ENCODE measurements at places on chromosomes 6 and 20. TPM values are rescaled to one million over a fixed set of nuclear protein-coding genes. Genes with fewer than 3 reads are reported as not detected.

The CRISP2 gene
- polyA plus RNA-seq = not detected

The FNDC1 gene
- polyA plus RNA-seq = 0.06 TPM

The HDGFL1 gene
- polyA plus RNA-seq = not detected

The TTPAL gene
- polyA plus RNA-seq = 15.1 TPM

The CST4 gene
- not detected for polyA plus RNA-seq

DNA sequence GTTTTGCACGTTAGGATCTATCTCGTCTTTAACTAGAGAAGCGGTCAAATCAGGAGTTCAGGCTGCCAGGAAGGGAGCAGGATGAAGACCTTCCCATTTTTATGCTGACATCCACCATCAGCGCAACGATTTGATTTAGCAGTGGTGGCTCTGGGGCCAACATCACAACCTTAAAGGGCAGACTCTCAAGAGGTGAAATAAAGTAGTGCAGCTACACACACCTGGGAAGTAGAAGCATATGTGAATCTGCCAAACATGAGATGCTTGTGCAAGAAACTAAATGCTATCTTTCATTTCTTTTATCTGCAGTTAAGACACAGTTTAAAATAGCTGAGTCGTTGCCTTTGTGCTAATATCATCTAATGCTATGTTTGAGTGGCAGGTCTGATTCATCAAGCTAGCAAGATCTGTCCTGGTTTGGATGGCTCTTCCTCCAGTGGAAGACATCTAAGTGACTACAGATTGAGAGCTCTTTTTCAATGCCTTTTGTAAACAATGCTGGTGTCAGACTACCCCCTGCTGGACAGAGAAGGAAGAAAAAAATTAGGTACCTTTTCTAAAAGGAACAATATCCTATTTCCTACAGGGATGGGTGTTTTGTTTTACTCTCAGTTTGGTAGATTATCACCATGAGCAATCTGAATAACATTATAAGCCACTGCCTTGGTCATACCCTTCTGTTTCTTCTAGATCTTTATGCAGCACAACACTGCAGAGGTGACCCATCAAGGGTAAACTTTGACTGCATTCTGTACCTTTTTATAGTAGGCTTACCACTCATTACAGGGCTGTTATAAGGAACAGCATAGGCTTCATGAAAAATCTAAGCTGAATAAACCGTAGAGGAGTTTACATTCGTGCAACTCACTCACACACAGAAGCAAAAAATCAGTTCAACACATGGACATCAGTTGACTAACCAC, 171.6 kb upstream of the FBXL4 start:
- H3K27ac ChIP-seq = no peak overlapping the region
- H3K4me1 ChIP-seq = peaks cover 5% of the 10 kb centered on the region
- no peak overlapping the region for H3K4me3 ChIP-seq
- H3K36me3 ChIP-seq = no peaks in the 10 kb centered on the region

DNA sequence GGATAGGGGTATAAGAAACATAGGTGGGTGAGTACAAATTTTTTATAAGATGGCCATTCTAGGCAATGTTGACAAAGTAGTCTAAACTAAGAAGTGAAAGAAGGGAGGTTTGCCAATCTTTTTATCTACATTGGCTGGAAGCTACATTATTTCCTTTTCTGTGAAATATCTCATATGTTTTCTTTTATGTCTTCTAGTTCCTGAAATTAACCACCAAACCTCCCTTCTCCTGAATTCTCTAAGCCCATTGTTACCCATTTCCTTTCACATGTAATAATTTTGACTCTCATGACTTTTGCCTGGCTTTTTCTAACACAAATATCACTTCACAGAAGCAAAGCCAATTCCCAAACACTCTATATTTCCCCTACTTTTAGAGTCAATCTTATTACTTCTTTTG, 496.2 kb upstream of the JAG1 start:
- no peaks in the 10 kb centered on the region for H3K36me3 ChIP-seq
- no peaks in the 10 kb centered on the region for H3K27me3 ChIP-seq
- H3K27ac ChIP-seq = no peak overlapping the region

DNA sequence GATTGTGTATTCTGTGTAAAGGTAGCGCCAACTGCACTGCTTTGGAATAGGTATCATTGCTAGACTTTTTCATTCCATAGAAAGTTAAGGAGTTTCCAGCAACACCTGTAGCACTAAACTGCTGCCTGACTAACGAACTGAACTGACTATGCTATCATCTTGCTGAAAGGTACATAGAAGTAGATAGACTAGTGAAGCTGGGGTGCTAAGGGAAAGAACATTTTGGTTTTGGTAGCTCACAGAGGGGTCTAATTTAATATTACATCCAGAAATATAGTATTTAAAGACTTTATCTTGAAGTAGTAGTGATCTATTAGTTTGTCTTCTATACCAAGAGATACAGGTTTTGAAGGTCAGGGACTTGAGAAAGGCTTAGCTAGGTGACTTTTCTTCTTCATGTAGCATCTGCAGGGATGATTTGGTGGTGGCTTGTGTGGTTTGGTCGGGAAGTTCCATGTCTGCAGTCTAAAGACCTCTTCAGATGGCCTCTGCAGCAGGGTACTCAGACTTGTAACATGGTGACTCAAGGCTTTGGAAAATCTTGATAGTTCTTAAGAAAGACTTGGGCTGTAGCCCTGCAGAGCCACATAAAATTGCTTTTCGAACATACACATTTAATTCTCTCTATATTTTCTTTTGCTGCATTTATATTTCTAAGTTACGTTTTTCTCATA, 10.2 kb downstream of the SENP6 start:
- H3K4me1 ChIP-seq = no peaks in the 10 kb centered on the region
- H3K27ac ChIP-seq = no peak overlapping the region
- H3K36me3 ChIP-seq = no peaks in the 10 kb centered on the region
- no peak for DNase-seq
- H3K27me3 ChIP-seq = no peaks in the 10 kb centered on the region

DNA sequence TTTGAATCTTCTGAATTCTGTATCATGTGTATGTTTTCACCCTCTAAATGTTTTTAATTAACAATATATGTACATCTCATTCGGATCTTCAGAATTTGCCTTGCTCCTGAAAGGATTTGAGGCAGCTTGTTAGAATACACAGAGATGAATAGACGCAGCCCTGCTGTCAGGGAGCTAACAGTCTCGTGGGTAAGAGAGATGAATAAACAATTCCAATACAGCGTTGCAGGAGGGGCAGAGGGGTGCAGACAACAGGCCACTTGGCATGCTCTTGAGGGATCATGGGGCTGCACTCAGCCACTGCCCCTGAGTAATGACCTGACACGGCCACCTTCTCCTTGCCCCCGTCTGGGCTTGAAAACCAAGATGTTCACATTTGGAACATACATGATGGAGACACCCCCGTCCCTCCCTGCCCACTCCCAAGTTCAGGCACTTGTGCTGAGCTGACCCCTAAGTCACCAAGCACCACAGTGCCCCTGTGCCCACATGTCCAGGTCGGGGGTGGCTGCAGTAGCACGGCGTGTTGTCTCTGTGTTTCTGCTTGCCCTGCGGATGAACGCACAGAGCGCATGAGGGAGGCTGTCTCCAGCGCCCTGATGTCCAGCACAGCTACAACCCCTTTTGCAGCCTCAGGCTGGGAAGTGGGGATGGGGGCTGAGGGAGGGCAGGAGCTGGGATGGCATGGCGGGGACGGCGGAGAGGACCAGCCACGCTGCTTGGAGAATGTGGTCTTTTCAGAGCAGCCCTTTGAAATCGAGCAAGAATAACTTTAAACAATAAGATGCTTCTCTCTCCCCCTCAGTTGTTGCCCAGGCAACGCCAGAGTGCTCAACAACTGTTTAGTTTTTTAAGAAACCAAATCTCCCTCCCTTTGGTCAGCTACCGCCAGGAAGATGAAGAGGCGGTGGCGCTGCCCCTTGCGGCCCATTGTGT, 33.0 kb upstream of the CDH22 start:
- no peaks in the 10 kb centered on the region for H3K36me3 ChIP-seq
- no peak overlapping the region for H3K4me3 ChIP-seq
- H3K27ac ChIP-seq = no peak overlapping the region
- peaks cover 8% of the 10 kb centered on the region for H3K4me1 ChIP-seq
- H3K27me3 ChIP-seq = peaks cover 31% of the 10 kb centered on the region
- no peak for DNase-seq

- no peaks in the 10 kb centered on the region for H3K36me3 ChIP-seq
- H3K27me3 ChIP-seq = no peaks in the 10 kb centered on the region
- DNase-seq = no peak
- no peak overlapping the region for H3K27ac ChIP-seq
- H3K4me1 ChIP-seq = no peaks in the 10 kb centered on the region
- no peak overlapping the region for H3K4me3 ChIP-seq
Observed at GRCh38 chr6:96469312-96469711, 52.3 kb upstream of the UFL1 start.

DNA sequence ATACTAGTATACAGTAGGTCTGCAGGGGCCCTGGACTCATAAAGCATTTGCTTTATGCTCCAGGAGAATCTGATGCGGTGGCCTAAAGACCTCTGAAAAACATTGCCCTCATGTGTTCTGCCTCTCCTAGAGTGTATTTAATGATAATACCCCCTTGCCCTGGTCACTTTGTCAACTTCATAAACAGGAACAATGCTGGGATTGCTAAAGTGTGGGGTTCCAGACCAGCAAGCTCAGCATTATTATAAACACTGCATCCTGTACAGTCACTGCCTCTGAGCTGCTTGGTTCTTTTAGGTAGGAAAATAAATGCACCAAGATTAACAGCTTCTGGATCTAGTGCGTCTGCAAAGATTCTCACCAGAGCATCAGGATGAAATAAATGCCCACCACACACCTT, 12.2 kb downstream of the TREM1 start:
- no peak overlapping the region for H3K4me3 ChIP-seq
- H3K27me3 ChIP-seq = peaks cover 9% of the 10 kb centered on the region
- no peak overlapping the region for H3K27ac ChIP-seq
- H3K4me1 ChIP-seq = no peaks in the 10 kb centered on the region
- H3K36me3 ChIP-seq = no peaks in the 10 kb centered on the region

DNA sequence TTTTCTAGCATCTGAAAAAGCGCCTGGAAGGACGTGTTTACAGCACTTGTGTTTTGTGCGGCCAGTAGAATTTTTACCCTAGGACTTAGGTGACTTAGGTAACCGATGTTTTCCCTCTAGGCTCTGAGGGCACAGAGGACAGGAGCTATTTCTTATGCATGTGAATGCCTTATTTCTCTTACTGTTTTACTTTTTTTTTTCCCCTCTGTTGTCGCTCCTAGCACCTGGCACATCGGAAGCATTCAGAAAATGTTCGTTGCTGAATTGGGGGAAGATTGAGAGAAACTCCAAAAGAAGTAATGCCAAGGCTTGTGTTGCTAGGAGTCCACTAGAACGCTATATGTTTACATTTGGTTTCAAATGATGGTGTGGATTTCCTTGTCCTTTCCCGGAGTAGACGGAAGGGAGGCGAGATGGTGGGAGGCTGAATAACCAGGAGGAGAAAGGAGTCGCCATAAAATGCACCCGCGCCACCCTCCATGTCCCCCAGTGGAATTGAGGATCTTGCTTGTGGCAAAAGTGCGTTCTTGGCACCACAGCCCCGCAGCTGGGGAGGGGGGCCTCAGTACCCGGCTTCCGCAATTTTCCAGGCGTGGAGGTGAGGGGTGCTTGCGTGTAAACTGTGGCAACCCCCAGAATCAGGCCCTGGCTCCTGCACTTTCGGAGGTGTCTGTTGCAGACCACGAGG, 6.9 kb downstream of the OLIG3 start:
- no peak overlapping the region for H3K27ac ChIP-seq
- H3K4me3 ChIP-seq = no peak overlapping the region
- H3K4me1 ChIP-seq = no peaks in the 10 kb centered on the region
- H3K27me3 ChIP-seq = peaks cover 72% of the 10 kb centered on the region
- no peak for DNase-seq
- H3K36me3 ChIP-seq = no peaks in the 10 kb centered on the region

DNA sequence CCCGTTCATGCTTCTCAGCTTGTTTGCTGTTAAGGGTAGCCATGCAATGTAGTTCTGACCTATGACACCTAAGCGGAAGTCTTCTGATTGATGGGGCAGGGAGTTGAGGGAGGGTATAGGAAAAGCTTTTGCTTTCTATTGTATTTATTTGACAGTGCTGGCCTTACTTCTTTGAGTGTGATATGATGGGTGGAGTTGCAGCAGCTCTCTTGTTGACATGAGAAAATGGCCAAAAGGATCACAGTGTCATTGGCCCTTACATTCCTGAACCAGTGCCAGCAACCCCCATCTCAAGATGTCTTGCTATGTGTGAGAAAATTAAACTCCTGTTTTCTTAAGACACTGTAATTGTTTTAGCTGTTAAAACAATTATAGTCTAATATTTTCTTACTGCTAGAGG, 117.5 kb downstream of the SAMD5 start:
- no peaks in the 10 kb centered on the region for H3K36me3 ChIP-seq
- no peaks in the 10 kb centered on the region for H3K4me1 ChIP-seq
- H3K4me3 ChIP-seq = no peak overlapping the region
- no peaks in the 10 kb centered on the region for H3K27me3 ChIP-seq
- no peak for DNase-seq

DNA sequence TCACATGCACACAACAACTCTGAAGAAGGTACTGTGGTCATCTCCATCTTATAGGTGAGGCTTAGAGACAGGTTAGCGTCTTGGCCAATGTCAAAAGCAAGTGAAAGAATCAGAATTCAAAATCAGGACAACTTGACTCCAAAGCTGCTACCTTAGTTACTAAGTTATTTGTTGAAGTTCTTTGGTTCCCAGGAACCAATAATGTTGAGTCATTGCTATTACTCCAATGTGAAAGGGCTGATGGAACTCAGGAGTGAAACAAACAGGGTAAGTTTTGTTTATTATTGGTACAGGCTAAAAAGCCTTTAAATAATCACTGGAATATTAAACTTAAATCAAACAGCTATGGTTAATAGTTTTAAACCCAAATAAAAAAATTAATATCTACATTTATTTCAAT, 111.1 kb downstream of the PDSS2 start:
- no peak overlapping the region for H3K4me3 ChIP-seq
- no peak for DNase-seq
- H3K36me3 ChIP-seq = no peaks in the 10 kb centered on the region
- no peaks in the 10 kb centered on the region for H3K4me1 ChIP-seq
- H3K27ac ChIP-seq = no peak overlapping the region

DNA sequence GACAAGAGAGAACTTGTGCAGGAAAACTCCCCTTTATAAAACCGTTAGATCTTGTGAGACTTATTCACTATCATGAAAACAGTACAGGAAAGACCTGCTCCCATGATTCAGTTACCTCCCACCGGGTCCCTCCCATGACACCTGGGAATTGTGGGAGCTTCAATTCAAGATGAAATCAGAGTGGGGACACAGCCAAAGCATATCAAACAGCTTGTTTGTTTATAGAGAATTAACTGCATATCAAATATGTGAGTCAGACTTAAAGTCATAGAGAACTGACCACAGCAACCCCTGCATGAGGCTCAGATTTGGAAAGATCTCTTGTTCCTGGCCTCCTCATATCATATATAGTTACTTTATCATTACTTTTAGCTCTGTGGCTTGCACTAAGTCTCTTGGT, 29.1 kb upstream of the HDAC2 start:
- no peak overlapping the region for H3K27ac ChIP-seq
- H3K36me3 ChIP-seq = no peaks in the 10 kb centered on the region
- no peak for DNase-seq
- H3K4me3 ChIP-seq = no peak overlapping the region
- H3K4me1 ChIP-seq = peaks cover 14% of the 10 kb centered on the region

GRCh38 chr6:22929311-22929985, 360.1 kb downstream of the HDGFL1 start:
- H3K36me3 ChIP-seq = no peaks in the 10 kb centered on the region
- no peak overlapping the region for H3K27ac ChIP-seq
- DNase-seq = no peak
- no peaks in the 10 kb centered on the region for H3K4me1 ChIP-seq
